Mesenteric fat pad (tissue), 1 donor: ENCODE measurements at places on chromosomes 2 and 18. TPM values are rescaled to one million over a fixed set of nuclear protein-coding genes. Genes with fewer than 3 reads are reported as not detected.

DNA sequence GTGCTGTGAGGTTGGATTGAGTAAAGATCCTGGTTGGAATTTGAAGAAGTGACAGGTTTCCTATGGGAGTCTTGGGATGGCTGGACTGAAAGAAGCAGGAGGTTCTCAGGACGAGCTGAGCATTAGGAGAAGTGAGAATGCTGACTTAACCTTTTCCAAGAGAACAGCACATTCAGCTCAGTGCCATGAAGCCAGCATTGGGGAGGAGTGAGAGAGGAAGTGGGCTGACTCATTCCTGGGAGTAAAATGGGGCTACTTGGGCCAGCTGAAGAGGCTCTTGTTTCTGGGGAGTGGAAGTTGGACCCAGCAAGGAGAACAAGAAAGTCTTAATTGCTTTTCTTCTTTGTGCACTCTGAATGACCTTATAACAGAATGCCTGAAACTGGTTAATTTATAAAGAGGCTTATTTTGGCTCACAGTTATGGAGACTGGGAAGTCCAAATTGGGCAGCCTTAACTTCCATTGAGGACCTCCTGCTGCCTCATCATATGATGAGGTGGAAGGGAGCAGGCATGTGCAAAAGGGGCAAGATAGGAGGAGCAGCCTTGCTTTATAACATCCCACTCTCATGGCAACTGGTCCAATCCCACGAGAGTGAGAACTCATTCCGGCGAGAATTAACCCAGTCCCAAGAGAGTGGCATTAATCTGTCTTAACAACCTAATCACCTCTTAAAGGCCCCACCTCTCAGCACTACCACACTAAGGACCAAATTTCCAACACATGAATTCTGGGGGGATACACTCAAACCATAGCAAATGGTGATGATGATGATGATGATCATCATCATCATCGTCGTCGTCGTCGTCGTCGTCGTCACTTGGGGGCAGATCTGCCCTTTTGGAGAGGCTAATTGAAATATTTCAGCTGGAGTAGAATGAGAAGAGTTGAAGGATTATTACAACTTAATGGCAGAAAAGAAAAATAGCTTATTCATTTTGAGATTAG, 26.1 kb downstream of the DGUOK start:
- DNase-seq: no peak

GRCh38 chr2:119352357-119352756, 14.3 kb downstream of the C2orf76 start:
- no peak for DNase-seq

- no peak for DNase-seq
These were observed 2.3 kb downstream of the SLC20A1 start for GRCh38 chr2:112648081-112648480.

GRCh38 chr2:769771-770170, 92.6 kb upstream of the TMEM18 start:
- DNase-seq: no peak

DNA sequence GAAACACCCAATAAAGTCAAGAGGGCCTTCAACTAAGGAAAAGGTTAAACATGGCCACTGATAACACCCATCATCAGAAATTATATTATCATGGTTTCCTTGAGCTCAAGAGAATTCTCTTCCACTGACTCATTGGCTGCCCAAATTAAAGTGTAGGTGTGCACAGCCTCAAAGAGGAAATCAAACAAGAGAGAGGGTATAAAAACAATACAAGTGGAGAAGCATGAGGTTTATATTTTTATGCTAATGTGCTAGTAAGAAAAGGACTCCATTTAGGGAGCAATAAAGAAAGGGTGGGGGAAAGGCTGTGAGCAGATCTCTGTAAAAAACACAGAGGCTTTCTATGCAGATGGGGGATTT, 168.8 kb upstream of the VRK2 start:
- no peak for DNase-seq

- DNase-seq: no peak
These were observed 2.2 kb downstream of the KIAA1328 start for GRCh38 chr18:36831139-36831538.

DNA sequence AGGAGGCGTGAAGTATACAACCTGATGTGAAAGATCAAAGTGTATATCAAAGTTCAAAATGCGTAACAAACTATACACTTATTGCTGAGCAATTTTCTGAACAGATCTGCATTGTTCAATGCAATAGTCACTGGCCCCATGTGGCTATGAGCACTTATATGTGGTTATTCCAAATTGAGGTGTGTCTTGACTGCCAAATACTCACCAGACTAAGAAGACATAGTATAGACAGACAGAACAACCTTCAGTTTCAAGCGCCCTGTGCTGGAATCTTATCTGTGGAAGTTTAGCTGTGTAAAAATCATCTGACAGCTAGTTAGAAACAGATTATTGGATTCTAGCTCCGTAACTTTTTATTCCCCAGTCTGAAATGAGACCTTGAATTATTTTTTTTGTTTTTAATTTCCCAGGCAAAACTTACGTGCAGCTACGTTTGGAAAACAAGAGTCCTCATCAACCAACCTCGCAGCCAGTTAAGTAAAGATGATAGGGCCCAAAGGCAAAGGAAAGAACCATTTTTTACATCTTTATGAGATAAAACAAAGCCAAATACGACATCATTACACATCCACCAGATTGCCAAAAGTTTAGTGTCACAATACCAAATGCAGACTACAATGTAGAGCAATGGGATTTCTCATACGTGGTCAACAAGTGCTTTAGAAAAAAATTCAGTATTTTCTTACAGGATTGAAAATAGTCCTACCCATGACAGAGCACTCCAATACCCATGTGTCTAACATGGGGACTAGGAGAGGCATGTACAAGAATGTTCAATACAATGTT, 37.2 kb downstream of the MBOAT2 start:
- DNase-seq: no peak

GRCh38 chr2:153478289-153479261, at the start of gene RPRM:
Gene RPRM (minus strand): TSS chr2:153478762. CDS start chr2:153478565, 197 bp downstream.
- DNase-seq: peak; percentile 92

- no peak for DNase-seq
These were observed 107.2 kb downstream of the CD226 start for GRCh38 chr18:69840445-69840844.

GRCh38 chr2:200136655-200137054, 169.8 kb upstream of the SPATS2L start:
- DNase-seq: no peak

GRCh38 chr2:96139181-96139758, 968 bp upstream of the ASTL start:
- DNase-seq: no peak

- DNase-seq: no peak
These were observed 161.5 kb upstream of the NT5C1B start for GRCh38 chr2:18750672-18751554.

DNA sequence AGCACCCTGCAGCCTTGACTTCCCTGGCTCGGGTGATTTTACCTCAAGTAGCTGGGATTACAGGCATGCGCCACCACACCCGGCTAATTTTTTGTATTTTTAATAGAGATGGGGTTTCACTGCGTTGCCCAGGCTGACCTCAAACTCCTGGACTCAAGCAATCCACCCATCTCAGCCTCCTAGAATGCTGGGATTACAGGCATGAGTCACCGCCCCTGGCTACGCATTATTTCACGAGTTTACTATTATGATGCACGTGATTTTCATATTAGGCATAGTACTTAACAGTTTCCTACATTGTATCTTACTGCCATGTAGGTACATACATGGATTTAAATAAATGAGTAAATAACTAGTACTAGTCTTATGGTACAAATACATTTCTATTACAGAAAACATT, 4.4 kb downstream of the DYNC2LI1 start:
- no peak for DNase-seq

- no peak for DNase-seq
These were observed 61.7 kb downstream of the CTIF start for GRCh38 chr18:48600456-48601090.

GRCh38 chr2:26978061-26978596, 7.7 kb downstream of the MAPRE3 start:
- no peak for DNase-seq

GRCh38 chr18:46641917-46642316, 15.1 kb downstream of the LOXHD1 start:
- DNase-seq: peak; percentile 64

GRCh38 chr2:74391209-74391579, 11.1 kb upstream of the DCTN1 start:
- DNase-seq: no peak

DNA sequence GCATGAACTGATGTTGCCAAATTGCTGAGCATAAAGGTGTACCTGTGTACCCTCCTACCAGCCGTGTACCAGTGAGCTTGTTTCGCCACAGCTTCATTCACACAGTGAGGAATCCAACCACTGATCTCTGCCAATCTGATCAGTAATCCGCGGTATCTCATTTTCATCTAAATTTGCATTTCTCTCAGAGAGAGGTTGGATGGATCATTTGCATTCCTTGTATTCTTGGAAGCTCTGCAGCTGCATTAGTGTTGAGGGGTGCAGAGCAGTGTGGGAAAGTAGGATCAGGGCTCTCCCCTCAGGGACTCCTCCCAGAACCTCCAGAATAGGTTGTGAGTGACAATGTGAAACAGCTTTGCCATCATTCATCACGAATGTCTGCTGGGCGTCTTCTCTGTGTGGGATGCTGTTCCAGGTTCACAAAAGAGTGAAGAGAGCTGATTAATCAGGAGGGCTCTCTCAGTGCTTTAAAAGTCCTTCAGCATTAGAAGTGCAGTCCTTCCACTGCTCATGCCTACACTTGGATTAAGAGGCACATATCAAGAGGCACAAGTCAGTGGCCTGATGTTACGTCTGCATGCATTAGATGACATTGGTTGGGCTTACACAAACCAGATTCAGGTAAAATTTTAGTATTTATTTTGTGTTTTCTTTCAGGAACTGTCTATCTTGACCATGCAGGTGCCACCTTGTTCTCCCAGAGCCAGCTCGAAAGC, 7.5 kb downstream of the MOCOS start:
- DNase-seq: peak; percentile 6

DNA sequence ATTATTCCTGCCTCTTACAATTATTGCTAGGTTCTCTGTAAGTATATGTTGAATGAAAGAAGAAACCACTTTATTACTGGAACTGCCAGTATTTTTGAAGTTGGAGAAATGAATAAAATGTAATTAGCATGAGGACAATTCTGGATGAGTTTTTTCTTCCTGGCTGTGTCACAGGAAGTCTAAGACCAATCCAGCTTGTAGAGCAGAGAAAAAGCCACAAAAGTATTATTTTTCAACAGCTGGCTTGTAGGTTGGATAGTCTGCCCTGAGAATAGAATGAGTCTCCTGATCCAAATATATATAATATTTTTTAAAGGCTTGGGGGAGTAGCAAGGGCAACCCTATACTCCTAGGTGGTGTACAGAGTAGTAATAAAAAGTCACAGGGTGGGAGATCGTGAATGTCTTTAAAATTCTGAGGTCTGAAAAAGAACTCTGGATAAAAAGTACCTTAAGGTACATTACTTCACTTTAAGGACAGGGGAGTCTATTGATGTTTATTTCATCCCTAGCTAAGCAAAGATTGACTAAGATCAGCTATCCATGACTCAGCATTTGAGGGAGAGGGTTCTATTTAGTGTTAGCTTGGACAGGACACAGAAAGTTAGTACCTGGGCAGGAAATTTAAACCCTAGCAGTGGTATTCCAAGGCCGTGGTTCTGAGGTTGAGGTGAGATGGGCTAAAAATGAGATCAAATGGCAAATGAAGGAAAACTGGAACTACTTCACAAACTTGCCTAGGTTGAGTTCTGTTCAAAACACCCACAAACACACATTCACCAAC, 31.7 kb downstream of the SLC40A1 start:
- no peak for DNase-seq

- no peak for DNase-seq
These were observed 514.9 kb downstream of the SUCLG1 start for GRCh38 chr2:83944191-83944590.

DNA sequence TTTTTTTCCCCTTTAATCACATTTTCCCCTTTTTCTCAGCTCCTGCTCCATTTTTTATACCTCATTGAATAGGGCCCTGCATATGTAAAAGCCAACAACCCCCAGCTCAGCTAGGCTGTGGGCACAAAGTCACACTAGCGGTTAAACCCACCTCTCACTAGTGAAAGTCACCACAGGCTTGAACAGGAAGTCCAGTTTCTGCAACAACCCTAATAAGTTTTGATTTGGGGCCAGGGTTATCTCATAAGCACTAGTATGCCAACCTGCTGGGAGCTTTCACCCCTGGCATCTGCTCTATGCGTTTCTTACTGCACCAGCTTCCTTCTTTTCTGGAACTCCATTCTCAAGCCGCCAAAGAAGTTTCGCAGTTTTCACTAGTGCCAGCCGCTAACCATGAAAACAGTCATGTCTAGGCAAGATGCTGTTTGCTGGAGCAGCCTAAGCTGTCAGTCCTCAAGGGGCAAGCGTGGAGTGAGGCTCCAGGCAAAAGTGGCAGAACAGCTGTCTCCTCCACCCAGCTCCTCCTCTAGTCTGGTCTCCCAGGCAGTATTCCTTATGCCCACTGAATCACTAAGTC, 197.0 kb upstream of the MEIS1 start:
- DNase-seq: no peak

DNA sequence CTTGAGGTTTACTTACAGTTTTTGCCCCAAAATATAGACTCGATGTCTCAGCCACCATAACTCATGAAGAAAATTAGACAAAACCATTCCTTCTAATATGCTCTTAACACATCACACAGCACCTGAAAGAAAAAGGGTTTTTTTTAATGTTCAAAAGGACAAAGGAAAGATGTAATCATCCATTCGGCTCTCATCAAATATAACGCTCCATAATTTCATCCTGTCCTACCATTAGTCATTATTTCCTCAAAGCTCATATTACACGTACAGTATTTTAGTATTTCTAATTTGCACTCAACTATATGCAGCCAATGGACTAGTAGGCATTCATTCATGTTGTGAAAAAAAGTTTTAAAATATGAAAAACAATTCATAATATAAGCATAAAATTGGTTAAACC, 24.8 kb downstream of the ESCO1 start:
- DNase-seq: no peak

NTSR2 gene
- not detected for total RNA-seq

TOGARAM2 gene
- total RNA-seq: 0.39 TPM

GAREM1 gene
- total RNA-seq: 21.2 TPM

SP9 gene
- total RNA-seq: not detected

MSH6 gene
- 31.2 TPM for total RNA-seq

CPLX4 gene
- total RNA-seq: not detected

HAAO gene
- 2.8 TPM for total RNA-seq
